Stimulated activated CD4-positive, alpha-beta T cell treated with anti-CD3 and anti-CD28 coated beads, Interleukin-4, amount 100 ng/mL, for 24 hours (primary cell): ENCODE measurements at places on chromosomes 4 and X.

GRCh38 chr4:5515646-5516045 lies 192.7 kb downstream of the EVC2 start:
- DNase-seq = no peak

GRCh38 chr4:32133734-32134133 lies 1413.6 kb downstream of the PCDH7 start:
- DNase-seq = no peak

DNA sequence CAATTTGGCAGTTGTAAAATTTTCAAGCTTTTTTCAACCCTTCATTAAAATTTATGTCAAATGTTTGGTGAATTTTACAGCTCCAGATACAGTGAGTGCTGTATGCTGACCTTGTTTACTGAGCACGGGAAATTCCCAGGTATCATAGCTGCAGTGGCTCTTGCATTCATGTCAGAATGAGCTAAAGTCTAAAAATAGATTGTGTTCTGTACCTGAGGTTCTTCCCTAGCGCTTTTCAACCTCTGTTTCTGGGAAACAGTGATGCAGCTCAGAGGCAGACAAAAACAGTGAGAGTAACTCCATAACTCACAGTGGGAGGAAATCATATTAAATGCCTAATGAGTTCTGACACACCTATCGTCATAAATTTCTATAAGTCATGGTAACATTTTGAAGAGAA lies 393.8 kb upstream of the GNPDA2 start:
- DNase-seq = no peak

GRCh38 chr4:45215976-45216542 lies 489.7 kb upstream of the GNPDA2 start:
- DNase-seq = no peak

- no peak for DNase-seq
Measured at GRCh38 chrX:38880296-38880854, 79.1 kb downstream of the MID1IP1 start.

DNA sequence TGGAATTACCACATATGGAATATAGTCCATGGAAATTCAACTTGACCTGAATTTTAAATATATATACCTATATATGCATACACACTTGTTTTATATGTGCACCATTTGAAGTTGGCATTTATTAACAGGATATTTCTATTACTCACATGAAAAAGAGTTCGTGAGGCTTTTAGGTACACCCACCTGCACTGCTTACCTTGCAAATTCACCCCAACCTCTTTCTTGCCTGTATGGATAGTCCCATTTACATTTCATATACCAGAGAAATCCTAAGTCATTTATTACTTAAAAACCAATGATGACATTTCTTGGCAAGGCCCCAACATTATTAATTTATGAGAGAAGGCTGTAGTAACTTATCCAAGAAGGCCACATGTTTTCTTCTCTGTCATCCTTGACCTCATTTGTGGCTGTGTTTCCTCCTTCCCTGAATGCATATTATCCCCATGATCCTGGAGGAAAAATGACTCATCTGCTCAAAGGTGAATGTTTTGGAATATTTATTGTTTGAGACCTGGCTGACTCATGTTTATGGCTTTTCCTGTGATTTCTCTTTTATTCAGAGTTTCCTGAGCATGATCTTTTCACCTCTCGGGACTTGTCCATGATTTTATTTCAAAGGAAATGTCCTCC lies 62.2 kb upstream of the FAM241A start:
- DNase-seq = no peak

- DNase-seq = no peak
Measured at GRCh38 chrX:132004728-132005127, 18.4 kb upstream of the STK26 start.

GRCh38 chr4:110487873-110488272 lies 11.9 kb downstream of the ENPEP start:
- no peak for DNase-seq

DNA sequence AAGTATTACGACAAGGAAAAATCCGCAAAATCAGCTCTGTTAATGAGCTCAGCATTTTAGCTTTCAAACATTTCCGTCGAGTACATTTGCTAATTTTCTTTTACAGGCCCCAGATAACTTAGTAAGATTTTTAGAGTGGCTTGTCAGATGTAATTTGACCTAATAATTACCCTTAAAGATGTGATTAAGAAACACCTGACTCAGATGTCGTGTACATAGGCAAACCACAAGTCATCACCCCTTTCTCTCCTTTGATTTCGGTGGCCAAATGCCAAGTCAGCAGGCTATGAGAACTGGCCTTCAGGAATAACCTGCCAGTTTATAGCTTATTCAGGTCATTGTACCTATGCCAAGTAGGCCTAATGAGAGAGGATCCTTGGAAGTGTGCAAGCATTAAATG lies 369.6 kb downstream of the PCDH7 start:
- no peak for DNase-seq

GRCh38 chr4:158202481-158202880 lies 7.8 kb upstream of the TMEM144 start:
- no peak for DNase-seq

GRCh38 chr4:163485589-163485988 lies 8.9 kb upstream of the TMA16 start:
- DNase-seq = no peak

- DNase-seq = no peak
Measured at GRCh38 chrX:33721927-33722326, 410.2 kb downstream of the FAM47A start.

- no peak for DNase-seq
Measured at GRCh38 chr4:41455206-41455605, 82.8 kb upstream of the LIMCH1 start.

- no peak for DNase-seq
Measured at GRCh38 chrX:69229436-69229835, 64.2 kb upstream of the PJA1 start.

GRCh38 chr4:142318280-142318679 lies 527.8 kb downstream of the INPP4B start:
- no peak for DNase-seq

DNA sequence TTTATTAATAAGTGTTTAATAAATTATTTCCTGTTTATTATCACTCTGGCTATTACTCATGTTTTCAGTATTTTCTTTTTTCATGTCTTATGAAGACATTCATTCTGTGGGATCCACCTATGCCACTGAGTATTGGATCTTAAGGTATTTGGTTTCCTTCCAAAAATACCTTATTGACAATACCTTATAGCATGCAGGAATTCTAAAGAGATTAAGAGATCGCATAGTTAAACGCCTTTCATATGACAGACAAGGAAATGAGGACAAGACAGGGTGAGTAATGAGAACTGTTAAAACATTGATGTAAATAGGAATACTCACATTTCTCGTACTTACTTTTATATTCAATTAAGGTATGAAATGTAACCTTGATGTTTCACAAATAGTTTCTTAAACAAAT lies 38.2 kb upstream of the TMPRSS11B start:
- no peak for DNase-seq

- no peak for DNase-seq
Measured at GRCh38 chr4:16157609-16158503, 68.4 kb downstream of the TAPT1 start.

GRCh38 chr4:149166365-149166764 lies 649.3 kb downstream of the IQCM start:
- DNase-seq = no peak
